Uterus (tissue), 4 donors: ENCODE measurements at places on chromosomes 6 and 20.
A peak's percentile ranks its signal among the peaks of the same experiment; 100 is the strongest.

DNA sequence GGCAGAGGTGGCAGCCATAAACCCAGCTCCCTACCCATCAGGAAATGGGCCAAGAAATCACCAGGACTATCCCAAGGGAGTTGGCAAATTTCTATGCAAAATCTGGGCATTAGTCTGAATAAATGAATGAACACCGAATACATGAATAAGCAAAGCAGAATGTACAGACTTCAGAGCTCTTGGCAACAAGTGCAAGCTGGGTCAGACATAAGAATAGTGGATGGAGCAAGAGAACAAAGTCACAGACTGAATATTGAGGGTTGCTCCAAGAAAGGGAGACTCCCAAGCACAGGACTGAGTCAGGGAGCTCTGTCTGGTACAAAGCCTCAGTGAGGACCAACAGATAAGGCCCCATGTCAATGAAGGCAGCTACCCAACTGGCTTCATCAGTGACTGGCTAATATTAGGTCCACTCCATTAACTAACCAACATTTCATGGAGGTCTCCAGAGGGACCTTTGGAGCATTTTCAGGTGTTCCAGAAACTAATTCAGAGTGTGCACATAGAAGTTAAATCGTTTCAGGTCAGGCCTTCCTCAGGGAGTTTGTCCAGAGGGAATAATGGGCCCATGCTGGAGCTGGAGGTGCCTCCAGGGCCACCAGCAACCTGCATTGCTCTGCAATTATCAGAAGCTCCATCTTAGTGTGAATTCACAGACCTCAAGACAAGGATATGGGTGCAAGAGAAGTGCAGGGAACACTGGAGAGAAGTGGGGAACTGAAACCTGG is 191.5 kb upstream of the RALGAPA2 start:
- no peaks in the 10 kb centered on the region for H3K4me1 ChIP-seq
- H3K4me3 ChIP-seq = no peak overlapping the region
- no peaks in the 10 kb centered on the region for H3K27me3 ChIP-seq
- H3K27ac ChIP-seq = no peak overlapping the region
- no peaks in the 10 kb centered on the region for H3K36me3 ChIP-seq
- DNase-seq = no peak

DNA sequence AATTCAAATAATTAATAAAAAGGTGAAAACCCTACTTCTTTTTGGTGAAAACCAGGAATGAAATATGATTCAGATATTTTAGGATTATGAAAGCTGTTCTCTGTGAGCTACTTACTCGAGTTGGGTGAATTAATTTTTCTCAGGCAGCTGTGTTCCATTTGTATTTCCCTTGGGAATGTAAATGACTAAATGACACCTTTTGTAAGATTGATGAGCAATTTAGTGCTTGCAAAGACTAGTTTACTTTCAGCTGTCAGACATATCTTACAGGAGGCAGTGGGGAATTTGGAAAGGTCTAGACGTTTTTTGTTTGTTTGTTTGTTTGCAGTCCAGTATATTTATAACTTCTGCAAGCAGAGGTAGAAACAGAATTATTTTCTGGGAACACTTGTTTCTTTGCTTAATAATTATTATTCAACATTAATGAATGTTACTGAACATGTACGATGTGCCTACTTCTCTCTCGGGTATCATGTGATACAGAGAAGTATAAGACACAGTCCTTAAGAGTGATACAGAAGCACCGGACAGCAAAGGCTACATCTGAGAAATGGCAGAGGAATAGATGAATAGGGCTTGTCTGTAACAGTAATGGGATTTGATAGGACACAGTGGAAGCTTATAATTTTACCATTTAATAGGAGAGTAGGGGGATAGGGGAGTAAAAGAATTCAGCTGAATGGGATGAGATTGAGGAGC is 91.3 kb downstream of the AKAP7 start:
- DNase-seq = no peak
- no peak overlapping the region for H3K4me3 ChIP-seq
- no peaks in the 10 kb centered on the region for H3K27me3 ChIP-seq
- no peaks in the 10 kb centered on the region for H3K4me1 ChIP-seq

GRCh38 chr20:44942264-44942973 is 17.8 kb downstream of the TOMM34 start:
- no peak overlapping the region for H3K27ac ChIP-seq
- no peaks in the 10 kb centered on the region for H3K27me3 ChIP-seq
- no peaks in the 10 kb centered on the region for H3K36me3 ChIP-seq
- H3K4me3 ChIP-seq = no peak overlapping the region
- no peaks in the 10 kb centered on the region for H3K4me1 ChIP-seq

GRCh38 chr20:53023732-53024520 is 51.8 kb downstream of the TSHZ2 start:
- peak overlapping the region; percentile 16 for H3K27ac ChIP-seq
- no peaks in the 10 kb centered on the region for H3K36me3 ChIP-seq

GRCh38 chr6:151842816-151843215 is 35.3 kb downstream of the ESR1 start:
- H3K27ac ChIP-seq = no peak overlapping the region
- H3K27me3 ChIP-seq = no peaks in the 10 kb centered on the region
- DNase-seq = no peak
- no peaks in the 10 kb centered on the region for H3K36me3 ChIP-seq
- no peaks in the 10 kb centered on the region for H3K4me1 ChIP-seq

DNA sequence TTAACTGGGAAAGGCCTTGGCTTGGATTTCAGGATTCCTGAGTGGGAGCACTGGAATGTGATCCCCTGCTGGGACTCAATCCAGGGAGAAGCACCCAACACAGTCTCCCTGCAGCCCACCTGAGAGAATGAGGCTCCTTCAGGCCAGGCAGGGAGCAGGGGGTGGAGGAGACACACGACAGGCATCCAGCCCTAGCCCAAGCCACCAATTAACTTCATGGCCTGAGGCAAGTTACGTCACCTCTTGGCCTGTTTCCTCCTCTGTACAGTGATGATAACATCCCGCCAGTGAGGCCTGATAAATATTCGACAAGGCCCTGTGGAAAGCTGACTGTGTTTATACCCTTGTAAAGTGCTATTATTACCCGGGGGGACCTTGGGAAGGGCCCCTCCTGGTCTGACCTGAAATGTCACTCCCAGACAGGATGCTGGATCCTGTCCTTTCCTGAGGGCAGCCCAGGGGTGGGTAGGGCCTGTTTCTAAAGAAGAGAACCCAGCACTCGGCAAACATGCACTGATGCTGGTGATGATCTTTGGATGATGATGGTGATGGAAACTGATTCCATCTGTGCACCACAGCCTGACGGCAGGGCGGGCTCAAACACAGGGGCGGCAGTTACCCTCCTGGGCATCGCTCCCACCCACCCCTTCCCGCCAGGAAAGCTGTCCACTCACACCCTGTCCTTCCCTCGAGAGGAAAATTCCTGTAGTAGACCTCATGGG is 12.4 kb downstream of the FRS3 start:
- no peaks in the 10 kb centered on the region for H3K4me1 ChIP-seq
- DNase-seq = peak; percentile 43
- peak overlapping the region; percentile 56 for H3K27ac ChIP-seq
- no peaks in the 10 kb centered on the region for H3K36me3 ChIP-seq
- no peak overlapping the region for H3K4me3 ChIP-seq
